ENCODE measurements at places on chromosomes 7 and 10.

- no peak for DNase-seq
Measured at GRCh38 chr10:94049911-94050310, 56.2 kb downstream of the PLCE1 start.

- no peak for DNase-seq
Measured at GRCh38 chr10:67549390-67549789, 146.6 kb downstream of the CTNNA3 start.

DNA sequence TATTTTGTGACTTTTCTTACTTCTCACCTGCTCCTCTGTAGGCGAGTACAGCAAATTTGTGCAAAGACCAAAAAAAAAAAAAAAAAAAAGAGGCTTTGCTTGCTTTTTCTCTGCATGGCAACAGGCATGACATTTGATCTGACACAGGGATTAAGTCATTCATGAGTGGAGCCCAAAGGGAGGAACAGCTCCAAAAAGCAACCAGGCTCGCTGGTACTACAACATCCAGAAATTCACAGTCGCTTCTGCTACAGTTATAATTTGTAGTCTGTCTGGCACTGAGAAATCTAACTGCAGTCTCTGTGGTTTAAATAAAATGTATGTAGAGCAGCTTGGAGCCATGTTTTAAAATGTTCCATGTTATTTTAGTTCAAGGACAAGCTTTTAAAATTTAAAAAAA is 31.7 kb downstream of the MKX start:
- no peak for DNase-seq

DNA sequence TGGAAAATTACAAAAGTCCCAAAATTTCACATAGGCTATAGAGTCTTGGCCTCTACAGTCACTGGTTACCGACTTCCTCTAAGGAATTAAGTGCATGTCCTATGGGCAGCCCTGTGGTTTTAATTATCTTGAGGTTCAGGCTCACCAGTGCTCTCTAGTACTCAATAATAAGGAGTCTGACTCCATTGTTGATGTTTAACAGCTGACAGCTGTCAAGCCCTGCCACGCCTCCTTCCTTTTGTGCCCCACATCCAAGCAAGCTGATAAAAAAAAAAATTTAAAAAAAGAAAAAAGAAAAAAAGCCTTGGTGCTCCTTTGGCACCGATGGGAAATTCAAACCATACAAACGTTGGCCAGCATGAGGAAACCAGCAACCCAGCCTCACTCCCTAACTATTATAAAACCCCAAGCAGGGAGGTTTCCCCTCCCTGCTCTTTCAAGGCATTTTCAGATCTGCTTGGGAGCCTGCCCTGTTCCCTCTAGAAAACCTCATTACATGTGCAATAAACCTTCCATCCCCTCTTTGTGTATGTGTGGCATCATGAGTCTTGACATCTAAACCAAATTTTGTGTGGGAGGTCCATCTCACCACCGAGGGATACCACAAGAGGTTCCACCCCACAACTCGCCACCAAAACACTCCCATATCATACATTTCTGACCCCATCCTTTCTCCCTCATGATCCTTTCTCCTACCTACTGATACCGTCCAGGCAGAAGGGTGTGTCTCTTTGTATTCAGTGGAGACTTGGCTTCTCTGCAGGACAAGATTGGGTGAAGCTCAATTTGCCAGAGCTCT is 70.9 kb upstream of the CCDC71L start:
- no peak for DNase-seq

DNA sequence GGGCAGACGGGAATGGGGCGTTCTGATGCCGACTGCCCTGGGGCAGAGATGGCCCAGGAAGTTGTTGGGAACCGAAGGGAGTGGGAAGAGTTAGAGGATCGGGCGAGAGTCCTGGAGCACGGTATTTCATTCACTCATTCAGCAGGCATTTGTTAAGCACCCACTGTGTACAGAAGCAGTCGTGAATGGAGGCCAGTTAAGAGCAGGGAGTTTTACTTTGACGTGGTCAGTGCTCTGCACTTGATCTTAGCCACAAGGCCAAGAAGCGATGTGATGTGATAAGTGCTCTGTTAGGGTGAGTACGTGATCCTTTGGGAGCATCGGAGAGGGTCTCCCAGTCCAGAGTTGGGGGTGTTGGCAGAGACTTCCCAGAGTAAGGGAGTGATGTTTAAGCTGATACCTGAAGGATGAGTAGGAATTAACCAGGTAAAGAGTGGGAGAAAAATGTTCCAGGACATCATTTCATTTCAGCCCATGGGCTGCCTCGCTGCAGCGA is 890 bp downstream of the ZFYVE27 start:
- DNase-seq = no peak

DNA sequence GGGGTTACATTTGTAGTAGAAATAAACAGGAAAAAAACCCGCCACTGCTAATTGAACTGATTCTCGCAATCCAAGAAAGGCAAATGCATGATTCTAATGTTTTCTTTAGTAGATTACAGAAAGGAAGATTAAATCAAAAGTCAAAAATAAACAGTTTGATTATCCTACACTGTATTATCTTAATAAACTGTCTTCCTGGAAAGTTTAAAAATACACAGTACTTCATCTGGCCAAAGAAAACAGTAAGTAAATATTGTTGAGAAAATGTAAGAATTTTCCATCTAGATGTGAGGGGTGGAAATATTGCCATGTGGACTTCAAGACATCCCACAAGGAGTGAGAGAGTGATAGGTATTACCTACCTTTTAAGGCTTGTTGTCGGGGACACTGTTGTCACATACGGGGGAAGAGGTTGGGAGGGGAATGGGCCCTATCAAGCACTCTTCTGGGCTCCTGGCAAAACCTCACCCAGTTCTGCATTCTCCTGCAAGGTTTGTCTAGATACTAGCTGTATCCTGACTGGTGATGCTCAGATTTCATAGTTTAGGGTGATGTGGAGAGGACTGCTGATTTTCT is 17.8 kb downstream of the GRK5 start:
- no peak for DNase-seq

- DNase-seq = no peak
Measured at GRCh38 chr10:62907470-62908212, 91.5 kb upstream of the EGR2 start.

GRCh38 chr7:23449941-23450340 is 20.4 kb downstream of the IGF2BP3 start:
- no peak for DNase-seq

DNA sequence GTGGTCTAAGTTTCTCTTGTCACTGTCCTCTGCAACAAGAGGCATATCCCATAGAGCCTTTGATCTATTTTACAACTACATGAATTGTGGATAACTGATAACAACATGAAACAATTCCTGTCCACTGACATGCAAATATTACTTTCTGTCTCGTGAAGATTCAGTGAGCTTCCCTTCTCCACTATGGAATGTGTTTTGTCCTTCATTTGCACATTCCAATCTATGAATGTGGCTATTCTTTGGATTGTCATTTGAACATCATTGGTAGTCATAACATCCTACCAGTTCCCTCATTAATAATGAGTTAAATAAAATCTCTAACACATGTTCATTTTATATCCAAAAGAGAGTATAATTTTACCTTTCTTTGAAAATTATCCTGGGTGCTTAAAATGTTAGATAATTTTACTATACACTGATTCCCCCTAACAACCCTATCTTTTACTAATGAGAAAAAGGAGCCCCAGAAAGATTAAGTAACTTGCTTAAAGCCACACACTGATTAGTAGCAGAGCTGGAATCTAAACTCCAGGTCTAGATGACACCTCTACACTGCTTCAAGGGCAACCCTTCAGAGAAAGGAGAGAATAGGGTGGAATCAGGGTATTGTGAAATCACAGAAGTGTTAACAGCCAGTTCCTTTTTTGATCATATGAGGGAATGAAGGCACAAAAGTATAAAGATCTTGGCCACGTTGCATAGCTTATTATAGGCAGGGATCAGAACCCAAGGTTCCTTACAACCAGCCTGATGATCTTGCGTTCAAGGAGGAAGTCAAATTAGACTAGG is 39.1 kb downstream of the PDE1C start:
- no peak for DNase-seq

DNA sequence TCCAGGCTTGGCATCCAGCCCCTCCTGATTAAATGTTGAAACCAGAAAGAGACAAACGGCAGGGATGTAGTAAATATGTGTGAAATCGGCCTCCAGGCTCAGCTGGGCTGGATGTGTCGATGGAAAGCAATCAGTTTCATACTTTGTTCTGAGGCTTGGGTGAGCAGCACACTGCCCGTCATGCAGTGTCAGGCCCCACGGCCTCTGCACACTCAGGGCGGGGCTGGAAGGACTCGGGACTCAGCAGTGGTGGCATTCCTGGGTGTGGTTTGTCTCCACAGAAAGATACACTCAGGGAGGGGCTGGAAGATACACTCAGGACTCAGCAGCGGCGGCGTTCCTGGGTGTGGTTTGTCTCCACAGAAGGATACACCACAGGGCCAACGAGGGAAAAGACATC is 22.0 kb downstream of the ADGRA1 start:
- no peak for DNase-seq

DNA sequence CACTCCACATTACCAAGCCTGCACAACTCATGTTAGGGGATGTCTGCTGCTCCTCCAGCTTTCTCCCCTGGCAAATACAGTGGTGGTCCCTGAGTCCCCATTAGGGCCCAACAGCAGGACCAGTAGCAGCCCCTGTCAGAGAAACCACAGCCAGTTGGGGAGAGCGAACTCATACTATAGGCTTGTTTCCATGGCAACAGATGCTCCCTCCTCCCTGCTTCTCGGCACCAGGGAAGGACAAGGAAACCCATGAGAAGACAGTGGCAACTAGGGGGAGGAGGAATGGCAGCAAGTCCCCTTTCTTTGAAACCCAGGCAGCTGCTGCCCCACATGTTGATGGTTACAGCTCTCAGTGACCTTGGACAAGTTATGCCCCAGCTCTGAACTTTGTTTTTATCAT is 326.4 kb downstream of the KCNMA1 start:
- DNase-seq = no peak

DNA sequence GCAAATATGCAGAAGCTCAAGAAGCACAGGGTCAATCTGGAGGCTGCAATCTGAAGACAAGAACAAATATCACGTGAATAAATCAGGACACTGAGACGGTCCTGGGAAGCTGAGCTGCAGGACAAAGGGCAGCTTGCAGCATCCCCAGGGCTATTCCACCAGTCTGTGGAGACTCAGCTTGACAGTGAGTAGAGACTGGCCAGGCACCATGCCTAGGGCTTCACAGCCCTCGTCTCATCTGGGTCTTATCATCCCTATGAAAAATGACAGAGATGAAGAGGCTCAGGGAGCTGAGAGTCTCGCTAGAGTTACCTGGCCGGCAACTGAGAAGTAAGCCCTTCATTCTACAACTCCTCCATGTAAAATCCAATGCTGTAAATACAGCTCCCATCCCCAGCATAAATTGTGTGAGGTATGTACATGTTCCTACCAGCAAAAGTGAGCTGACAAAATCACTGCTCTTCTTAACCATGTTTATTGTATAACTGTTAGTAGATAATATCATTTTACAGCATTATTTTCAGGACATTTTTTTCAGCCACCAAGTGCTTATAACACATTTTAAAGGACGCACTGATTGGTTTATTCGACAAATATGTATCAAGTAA is 186.6 kb upstream of the IGFBP3 start:
- no peak for DNase-seq
